ENCODE measurements at places on chromosomes 16 and 17.

- DNase-seq = no peak
These were observed 1.3 kb downstream of the DNAH17 start for GRCh38 chr17:78575899-78576298.

GRCh38 chr16:47388705-47389104 is 72.2 kb downstream of the ITFG1 start:
- DNase-seq = no peak

- no peak for DNase-seq
These were observed 2.2 kb upstream of the MNT start for GRCh38 chr17:2403044-2403443.

DNA sequence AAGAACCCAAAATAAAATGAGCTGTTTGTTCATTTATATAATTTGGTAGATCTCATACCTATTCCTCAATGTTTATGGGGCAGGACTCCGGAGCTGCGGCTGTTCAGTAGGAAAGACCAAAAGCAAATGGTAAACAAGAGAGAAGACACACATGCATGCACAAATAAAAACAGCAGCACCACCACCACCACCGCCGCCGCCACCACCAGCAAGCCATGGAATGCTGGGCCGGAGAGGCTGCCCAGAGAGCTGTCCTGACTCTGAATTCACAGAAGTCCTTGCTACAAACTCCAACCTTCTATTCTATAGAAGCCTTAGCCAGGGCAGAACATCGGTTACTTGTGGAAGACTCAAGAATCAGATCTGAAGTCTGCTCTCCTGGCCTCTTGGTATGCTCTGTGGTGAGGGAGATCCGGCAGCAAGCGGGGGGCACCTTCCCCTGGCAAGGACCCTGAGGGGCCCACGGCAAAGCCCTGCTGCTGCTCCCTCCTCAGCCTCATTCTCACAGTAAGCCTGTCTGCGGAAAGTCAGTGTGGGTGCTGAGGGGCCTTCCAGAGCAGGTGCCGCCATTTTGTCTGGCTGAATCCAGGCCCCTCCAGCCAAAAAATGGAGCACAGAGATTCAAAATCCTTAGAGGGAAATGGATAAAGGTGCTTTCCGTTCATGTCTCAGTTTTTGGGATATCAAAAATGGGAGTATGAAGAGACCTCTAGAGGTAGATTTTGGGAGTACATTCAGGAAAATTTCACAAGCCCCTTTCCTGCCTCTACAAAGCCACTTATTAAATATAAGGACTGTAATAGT is 6.4 kb upstream of the FOXJ1 start:
- peak; percentile 54 for DNase-seq

GRCh38 chr16:66116163-66117002 is 250.1 kb upstream of the CDH5 start:
- no peak for DNase-seq

DNA sequence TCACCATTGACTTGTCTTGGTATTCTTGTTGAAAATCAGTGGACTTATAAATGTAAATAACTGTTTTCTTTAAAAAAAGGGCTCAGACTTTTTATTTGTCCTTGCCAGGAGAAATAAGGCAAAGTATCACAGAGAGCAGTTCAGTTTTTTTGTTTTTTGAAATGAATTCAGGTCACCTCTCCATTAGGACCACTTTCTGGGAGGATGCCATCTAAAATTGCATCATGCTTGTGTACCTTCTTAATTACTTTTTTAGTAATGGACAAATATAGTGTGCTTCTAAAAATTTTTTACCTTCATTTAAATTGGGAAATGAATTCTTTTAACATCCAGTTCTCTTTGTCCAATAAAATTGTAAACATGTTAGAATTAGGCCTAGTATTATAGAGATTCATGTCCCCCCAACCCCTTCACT is 210.0 kb downstream of the BCAS3 start:
- DNase-seq = peak; percentile 5

GRCh38 chr17:45168991-45169752 is 7.5 kb downstream of the HEXIM2 start:
- no peak for DNase-seq

GRCh38 chr17:10557422-10557821 is 8.0 kb upstream of the MYH2 start:
- DNase-seq = no peak

GRCh38 chr17:11182430-11182829 is 58.6 kb upstream of the SHISA6 start:
- DNase-seq = no peak

GRCh38 chr17:14919631-14920213 is 345.4 kb downstream of the PMP22 start:
- no peak for DNase-seq

- no peak for DNase-seq
These were observed 196.1 kb downstream of the NTN1 start for GRCh38 chr17:9217151-9218056.

DNA sequence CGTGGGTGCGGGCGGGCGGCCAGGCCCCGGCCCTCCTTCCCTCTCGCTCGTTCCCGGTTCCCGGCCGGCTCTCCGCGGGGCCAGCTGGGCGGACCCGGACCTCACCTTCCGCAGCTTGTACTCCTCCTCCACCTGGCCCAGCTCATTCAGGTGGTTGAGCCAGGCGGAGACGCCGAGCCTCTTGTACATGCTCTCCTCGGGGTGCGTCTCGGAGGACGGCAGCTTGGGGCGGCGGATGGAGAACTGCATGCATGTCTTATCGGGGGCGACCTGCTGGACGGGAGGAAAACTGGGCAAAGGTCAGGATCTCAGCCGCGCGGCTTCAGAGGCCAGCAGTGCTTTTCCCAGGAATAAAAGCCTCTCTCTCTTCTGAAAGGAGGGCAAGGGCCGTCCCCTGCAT is 85.4 kb downstream of the TBC1D16 start:
- DNase-seq = no peak

GRCh38 chr16:68411086-68411485 is 37.2 kb downstream of the SMPD3 start:
- no peak for DNase-seq

DNA sequence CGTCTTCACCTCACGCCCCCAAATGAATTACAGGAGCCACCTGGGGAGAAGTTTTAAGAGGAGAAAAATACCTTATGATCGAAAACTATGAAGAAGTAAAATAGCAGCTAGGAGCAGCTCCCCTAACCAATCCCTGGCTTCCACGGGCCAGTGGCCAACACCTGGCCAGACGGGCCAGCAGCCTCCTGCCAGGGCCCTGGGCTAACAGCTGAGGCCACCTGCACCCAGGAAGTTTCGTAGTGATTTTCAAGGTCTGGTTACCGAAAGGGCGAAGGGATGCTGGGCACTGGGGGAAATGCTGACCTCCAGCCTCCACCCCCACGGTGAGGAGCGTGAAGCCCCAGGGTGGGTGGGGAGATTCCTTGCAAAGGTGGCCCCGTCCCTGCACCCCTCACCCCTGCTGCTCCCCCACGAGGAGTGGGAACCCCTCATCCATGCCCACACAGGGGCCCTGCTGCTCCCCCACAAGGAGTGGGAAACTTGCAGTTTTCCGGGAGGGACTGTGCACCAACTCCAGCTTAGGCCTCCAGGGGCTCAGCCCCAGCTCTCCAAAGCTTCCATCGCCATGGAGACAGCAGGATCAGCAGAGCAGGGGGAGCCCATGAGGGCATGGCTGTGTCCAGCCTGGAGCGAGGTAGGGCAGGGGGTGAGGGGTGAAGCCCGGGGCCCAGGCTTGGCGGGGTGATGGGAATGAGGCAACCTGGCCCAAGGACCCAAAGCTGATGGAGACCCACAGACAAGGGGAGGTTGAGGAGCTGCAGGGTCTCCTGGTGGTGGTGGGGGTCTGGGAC is 31.9 kb upstream of the ACSF3 start:
- DNase-seq = no peak

DNA sequence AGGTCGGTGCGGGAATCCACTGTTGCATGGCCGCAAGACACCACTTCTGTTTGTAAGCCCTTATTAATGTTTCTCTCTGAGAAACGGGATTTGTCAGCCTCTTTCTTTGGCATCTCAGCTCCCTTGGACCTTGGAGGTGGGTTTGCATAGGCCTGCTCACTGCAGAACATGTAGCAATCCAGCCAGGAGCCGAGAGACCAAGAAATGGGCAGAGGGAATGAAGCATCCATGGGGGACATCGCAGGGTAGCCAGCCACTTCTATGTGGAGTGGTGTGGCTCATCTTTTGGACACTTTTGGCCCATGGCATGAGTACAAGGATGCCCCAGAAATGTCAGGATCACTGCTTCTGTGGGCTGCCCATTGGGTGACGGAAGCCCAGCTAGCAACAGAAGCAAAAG is 79.4 kb downstream of the GSG1L start:
- DNase-seq = no peak

DNA sequence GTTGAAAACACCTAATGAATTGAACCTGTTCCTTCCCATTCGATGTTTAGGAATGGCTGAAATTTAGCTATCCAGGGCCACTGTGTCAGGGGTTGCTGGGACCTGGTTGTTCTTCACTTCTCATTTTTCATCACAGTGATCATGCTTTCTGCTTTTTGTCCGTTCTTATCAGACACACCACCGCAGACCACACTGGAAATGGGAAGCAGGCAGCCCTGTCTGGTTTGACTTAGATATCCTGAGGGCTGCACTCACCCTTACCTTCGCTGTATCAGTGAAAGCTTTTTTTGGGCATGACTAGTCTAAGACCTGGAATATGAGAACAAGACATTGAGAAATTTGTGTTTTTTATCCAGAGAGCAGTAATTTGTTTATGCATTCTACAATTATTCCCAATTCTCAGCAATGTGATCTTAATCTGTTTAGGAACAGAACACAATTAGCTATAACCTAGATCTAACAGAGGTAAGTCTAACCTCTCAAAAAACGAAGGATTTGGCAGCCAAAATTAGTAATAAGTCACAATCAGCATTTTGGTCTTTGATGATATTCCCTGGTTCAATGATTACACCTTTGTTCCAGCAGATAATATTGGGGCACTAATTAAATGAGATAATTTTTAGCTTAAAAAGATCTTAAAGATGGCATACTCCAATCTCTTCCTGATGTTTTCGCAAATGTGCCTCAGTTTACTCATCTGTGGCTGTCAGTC is 126.0 kb upstream of the GOT2 start:
- DNase-seq = no peak

DNA sequence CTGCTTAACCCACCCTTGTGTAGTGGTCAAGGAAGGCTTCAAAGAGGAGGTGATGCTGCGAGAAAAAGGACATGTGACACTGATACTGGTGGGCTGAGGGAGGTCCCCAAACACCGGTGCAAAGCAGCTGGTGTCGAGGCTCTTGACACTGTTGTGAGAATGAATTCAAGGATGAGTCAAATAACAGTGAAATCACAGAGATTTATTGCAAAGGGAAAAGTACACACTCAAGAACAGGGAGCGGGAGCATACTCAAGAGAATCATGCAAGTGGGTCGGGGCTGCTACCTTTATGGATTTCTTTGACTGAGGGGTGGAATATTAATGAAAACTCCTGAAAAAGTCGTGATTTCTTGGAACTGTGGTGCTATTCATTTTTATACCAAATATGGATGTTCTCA is 31.1 kb downstream of the TMEM132E start:
- DNase-seq = no peak

- DNase-seq = no peak
These were observed 20.1 kb downstream of the SIAH1 start for GRCh38 chr16:48365025-48365600.

GRCh38 chr17:62800585-62800984 is 7.5 kb downstream of the MARCHF10 start:
- peak; percentile 30 for DNase-seq

DNA sequence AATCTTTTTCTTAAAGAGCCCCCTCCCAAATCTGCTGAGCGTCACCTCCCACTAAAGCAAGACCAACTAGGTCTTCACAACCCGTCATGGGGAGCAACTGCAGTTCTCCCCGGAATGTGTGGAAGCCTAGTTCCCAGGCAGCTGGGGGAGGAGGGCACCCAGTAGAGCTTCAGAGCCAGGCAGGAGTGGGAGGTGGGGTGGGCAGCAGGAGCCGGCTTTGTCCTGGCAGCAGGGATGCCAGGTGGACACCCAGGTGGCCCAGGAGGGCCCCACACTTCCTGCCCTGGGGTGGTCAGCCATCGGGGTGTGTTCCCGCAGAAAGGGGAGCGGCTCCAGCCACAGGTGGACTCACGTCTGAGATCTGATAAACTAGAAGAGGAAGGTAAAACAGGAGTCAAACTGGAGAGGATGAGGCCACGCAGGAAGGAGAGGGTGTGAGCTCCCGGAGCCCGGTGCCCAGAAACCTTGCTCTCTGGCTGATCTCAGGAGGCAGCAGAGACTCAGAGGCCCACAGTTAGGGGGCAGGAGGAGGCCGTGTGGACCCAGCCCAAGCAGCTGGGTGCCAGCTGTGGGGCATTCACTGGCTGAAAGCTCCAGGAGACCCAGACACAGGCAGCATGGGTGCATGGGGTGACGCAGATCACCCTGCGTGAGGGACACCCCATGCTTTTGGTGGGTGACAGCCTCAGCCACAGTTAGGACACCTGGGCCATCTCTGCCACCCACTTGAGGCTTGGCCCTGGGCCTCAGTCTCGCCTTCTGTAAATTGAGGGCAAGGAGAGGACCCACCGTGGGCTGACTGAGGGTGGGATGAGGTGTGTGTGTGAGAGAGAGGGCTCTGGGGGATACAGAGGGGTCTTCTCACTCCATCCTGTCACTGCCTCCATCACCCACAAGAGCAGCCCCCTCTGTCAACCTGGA is 260.8 kb upstream of the TNRC6C start:
- DNase-seq = no peak

DNA sequence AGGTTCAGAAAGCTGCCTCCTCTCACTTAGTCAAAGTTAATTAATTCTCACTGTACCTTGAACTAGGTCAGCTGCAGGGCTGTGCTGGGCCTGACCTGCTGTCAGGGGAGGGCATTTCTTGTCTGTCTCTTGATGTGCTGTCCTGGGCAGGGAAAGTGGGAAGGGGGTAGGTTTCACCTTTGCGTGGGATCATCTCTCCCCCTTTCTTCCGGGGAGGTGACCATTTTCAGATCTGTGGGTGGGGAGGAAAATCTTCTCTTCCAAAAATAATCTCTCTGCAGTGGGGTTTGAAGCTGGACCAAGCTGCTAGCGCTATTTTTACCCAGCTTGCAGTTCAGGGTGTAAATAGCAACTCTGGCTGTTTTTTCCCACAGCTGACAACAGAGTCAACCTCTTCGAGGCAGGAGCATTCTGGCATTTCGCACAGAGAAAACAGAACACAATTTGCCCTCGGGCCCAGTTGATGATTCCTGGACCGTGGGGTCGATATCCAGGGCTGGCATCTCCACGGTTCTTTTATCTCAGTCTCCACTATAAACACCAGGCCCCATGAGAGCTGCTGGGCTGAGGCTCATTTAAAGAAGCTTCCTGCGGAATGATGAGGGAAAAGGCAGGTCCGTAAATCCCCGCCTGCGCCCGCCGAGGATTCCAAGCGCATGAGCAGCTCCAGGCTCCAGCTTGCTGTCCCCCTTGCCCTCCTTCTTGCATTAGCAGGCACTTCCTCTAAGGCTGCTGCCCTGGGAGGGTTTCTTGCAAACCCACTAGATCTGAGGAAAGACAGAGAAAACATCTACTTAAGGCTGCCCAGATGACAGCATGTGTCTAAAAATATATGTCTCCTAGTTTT is 93.9 kb downstream of the YPEL2 start:
- DNase-seq = no peak

Data from SW480 (cell line).